ENCODE measurements at places on chromosomes 16 and 17. TPM values are rescaled to one million over a fixed set of nuclear protein-coding genes. Genes with fewer than 3 reads are reported as not detected.

GRCh38 chr16:27628241-27628942 lies 78.4 kb downstream of the KATNIP start:
- no peaks in the 10 kb centered on the region for H3K27me3 ChIP-seq
- DNase-seq = no peak
- no peak overlapping the region for H3K4me3 ChIP-seq
- H3K27ac ChIP-seq = peak overlapping the region; percentile 61
- peaks cover 54% of the 10 kb centered on the region for H3K4me1 ChIP-seq

The FTO gene
- 103 TPM for total RNA-seq

The SLC38A8 gene
- total RNA-seq = not detected

- peaks cover 16% of the 10 kb centered on the region for H3K4me1 ChIP-seq
- H3K27ac ChIP-seq = peak overlapping the region; percentile 69
- no peaks in the 10 kb centered on the region for H3K36me3 ChIP-seq
Observed at GRCh38 chr16:89864527-89864820, 8.9 kb upstream of the TCF25 start.

The KRTAP9-4 gene
- total RNA-seq = not detected

DNA sequence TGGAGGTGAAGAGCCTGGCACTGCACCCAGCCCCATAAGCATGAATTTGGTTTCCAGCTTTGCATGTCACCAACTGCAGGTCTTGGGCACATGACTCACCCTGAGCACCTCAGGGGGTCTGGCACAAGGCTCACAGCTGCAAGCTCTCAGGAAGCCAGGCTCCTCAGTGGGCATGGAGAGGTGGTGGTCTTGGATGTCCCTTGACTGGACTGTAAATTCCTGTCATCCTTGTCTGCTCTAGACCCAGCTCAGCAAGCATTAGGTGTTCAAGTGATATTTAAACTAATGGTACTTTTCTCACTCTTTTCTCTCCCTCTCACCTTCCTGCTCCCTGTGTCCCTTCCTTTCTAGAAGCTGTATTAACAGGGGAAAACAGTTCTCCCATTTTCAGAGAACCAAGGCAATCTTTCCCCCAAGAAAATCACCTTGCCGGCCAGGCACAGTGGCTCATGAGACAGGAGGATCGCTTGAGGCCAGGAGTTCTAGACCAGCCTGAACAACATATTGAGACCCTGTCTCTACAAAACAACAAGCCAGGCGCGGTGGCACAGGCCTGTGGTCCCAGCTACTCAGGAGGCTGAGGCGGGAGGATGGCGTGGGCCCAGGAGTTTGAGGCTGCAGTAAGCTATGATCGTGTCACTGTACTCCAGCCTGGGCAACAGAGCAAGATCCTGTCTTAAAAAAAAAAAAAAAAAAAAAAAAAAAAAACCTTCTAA lies 5.1 kb upstream of the KIFC3 start:
- no peaks in the 10 kb centered on the region for H3K36me3 ChIP-seq
- peaks cover 50% of the 10 kb centered on the region for H3K4me1 ChIP-seq
- peak overlapping the region; percentile 26 for H3K4me3 ChIP-seq

- no peaks in the 10 kb centered on the region for H3K4me1 ChIP-seq
- no peak overlapping the region for H3K27ac ChIP-seq
- no peak for DNase-seq
- no peak overlapping the region for H3K4me3 ChIP-seq
- H3K36me3 ChIP-seq = no peaks in the 10 kb centered on the region
- H3K27me3 ChIP-seq = peaks cover 2% of the 10 kb centered on the region
Observed at GRCh38 chr16:49588729-49589384, 215.3 kb downstream of the C16orf78 start.

GRCh38 chr16:67327743-67328142 lies 1.1 kb downstream of the LRRC36 start:
- H3K27ac ChIP-seq = no peak overlapping the region
- DNase-seq = no peak

DNA sequence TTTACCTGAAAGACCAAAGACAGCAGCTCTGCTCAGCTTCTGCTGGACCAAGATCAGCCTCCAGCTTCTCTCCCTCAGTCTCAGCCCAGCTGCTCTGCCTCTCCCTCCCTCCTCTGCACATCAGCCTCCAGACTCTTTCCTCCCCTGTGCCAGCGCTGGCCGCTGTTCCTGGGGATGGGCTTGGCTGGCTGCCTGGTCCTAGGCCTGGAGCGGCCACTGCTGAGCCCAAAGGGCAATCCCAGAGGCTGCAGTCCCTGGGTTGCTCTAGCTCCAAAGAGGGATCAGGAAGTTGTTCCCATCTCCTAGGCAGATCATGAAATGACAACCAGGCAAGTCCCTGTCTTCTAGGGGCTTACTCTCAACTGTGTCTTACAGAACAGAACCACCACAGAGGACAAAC lies 31.3 kb downstream of the DCUN1D3 start:
- no peak overlapping the region for H3K27ac ChIP-seq
- peaks cover 3% of the 10 kb centered on the region for H3K36me3 ChIP-seq
- no peak for DNase-seq
- no peaks in the 10 kb centered on the region for H3K27me3 ChIP-seq
- H3K4me3 ChIP-seq = no peak overlapping the region

GRCh38 chr17:50096092-50096491 lies 941 bp downstream of the PDK2 start:
- H3K27ac ChIP-seq = peak overlapping the region; percentile 91
- H3K36me3 ChIP-seq = peaks cover 7% of the 10 kb centered on the region
- no peaks in the 10 kb centered on the region for H3K27me3 ChIP-seq
- peak overlapping the region; percentile 96 for H3K4me3 ChIP-seq
- peaks cover 22% of the 10 kb centered on the region for H3K4me1 ChIP-seq

GRCh38 chr16:49362230-49362629 lies 11.4 kb upstream of the C16orf78 start:
- H3K4me1 ChIP-seq = no peaks in the 10 kb centered on the region
- no peaks in the 10 kb centered on the region for H3K36me3 ChIP-seq
- H3K27me3 ChIP-seq = peaks cover 27% of the 10 kb centered on the region

DNA sequence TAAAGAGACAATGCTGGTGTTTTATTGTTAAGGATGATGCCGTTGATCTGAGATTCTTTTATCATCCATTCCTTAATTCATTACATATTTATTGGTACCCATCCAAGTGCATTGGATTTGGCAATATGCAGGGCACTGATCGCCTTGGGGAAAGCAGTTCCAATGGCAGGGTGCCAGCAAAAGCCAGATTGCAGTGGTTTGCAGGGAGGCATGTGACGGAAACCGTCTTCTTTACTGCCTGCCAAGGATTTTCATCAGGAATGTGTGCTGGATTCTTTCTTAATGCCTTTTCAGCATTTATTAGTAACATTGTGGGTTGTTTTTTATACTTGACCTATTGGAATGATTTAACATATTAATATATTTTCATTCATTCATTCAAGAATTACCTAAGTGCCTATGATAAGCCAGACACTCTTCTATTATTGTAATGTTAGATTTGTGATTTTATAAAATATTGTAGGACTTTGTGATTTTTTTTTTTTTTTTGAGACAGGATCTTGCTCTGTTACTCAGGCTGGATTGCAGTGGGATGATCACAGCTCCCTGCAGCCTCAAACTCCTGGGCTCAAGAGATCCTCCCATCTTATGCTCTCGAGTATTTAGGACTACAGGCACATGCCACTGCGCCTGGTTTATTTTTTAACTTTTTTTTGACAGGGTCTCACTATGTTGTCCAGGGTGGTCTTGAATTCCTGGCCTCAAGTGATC lies 93.4 kb upstream of the TNRC6A start:
- H3K4me3 ChIP-seq = no peak overlapping the region
- H3K27me3 ChIP-seq = no peaks in the 10 kb centered on the region
- H3K36me3 ChIP-seq = no peaks in the 10 kb centered on the region
- peak; percentile 87 for DNase-seq

DNA sequence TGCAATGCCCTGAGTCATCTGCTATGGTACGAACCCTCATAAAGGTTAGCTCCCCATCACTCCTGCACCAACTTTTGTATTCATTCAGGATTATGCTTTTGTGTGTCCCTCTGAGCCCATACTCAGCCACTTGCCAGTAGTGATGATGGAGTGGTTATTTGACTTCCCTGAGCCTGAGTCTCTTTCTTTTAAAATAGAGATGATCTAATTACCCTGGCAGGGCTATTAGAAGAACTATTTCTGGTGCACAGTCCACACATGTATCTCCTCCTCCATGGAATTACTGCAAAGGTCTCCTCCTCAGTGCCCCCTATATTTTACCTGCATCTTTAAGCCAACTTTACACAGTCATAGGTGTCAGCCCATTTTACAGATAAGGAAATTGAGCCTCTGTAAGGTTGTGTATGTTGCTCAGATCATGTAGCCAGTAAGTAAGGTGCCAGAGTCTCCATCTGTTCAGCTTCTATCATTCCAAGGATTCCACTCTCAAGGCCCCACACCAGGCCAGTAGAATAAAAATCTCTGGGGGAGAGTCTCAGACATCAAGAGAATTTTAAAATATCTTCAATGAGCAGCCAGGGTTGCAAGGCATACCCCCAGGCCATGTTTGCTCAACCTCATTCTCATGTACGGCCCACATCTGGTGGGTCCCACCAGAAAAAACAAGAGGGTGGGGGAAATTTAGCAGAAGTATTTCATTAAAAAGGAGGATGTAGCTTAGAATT lies 333.7 kb upstream of the HSBP1 start:
- H3K27ac ChIP-seq = no peak overlapping the region
- H3K27me3 ChIP-seq = peaks cover 5% of the 10 kb centered on the region
- no peaks in the 10 kb centered on the region for H3K4me1 ChIP-seq

DNA sequence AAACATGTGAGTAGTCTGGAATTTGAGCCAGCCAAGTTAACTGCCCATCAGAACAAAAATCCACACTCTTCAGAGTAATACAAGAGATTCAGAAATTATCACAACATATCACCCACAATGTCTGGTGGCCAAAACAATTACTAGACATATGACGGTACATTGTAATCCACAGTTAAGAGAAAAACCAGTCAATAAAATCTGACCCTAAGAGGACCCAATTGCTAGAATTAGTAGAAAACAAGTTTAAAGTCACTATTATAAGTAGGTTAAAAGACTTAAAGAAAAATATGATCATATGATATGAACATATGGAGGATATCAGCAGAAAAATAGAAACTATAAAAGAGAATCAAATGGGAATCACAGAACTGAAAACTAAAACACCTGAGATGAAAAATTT lies 15.8 kb downstream of the CMTR2 start:
- H3K36me3 ChIP-seq = peaks cover 5% of the 10 kb centered on the region
- no peak overlapping the region for H3K4me3 ChIP-seq
- H3K27me3 ChIP-seq = peaks cover 12% of the 10 kb centered on the region
- no peak for DNase-seq
- no peak overlapping the region for H3K27ac ChIP-seq

DNA sequence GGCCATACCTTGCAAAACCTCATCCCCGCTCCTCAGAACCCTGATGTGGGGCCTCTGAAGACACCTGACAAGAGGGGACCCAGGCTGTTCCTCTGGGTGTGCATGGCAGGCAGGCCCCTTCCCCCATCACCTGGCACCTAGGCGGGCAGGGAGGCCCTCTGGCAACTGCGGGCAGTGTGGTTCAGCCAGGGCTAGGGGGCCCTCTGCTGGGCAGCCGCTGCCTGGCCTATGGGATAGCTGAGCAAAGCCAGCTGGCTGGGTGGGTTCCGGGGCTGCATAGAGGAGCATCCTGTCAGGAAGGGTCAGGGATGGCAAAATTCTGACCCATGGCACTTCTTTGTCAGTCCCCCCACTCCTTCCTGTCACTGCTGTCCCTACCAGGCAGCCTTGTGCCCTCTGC lies 228.7 kb upstream of the ASIC2 start:
- no peak overlapping the region for H3K4me3 ChIP-seq
- H3K27ac ChIP-seq = no peak overlapping the region
- H3K4me1 ChIP-seq = peaks cover 13% of the 10 kb centered on the region
- no peak for DNase-seq
- H3K27me3 ChIP-seq = peaks cover 10% of the 10 kb centered on the region
- H3K36me3 ChIP-seq = no peaks in the 10 kb centered on the region

GRCh38 chr17:42744283-42744805 lies 496 bp downstream of the EZH1 start:
- no peaks in the 10 kb centered on the region for H3K36me3 ChIP-seq
- H3K27ac ChIP-seq = peak overlapping the region; percentile 96
- peak overlapping the region; percentile 90 for H3K4me3 ChIP-seq
- H3K27me3 ChIP-seq = peaks cover 8% of the 10 kb centered on the region
- DNase-seq = no peak
